ENCODE measurements at places on chromosomes 3 and 15. TPM values are rescaled to one million over a fixed set of nuclear protein-coding genes. Genes with fewer than 3 reads are reported as not detected.

DNA sequence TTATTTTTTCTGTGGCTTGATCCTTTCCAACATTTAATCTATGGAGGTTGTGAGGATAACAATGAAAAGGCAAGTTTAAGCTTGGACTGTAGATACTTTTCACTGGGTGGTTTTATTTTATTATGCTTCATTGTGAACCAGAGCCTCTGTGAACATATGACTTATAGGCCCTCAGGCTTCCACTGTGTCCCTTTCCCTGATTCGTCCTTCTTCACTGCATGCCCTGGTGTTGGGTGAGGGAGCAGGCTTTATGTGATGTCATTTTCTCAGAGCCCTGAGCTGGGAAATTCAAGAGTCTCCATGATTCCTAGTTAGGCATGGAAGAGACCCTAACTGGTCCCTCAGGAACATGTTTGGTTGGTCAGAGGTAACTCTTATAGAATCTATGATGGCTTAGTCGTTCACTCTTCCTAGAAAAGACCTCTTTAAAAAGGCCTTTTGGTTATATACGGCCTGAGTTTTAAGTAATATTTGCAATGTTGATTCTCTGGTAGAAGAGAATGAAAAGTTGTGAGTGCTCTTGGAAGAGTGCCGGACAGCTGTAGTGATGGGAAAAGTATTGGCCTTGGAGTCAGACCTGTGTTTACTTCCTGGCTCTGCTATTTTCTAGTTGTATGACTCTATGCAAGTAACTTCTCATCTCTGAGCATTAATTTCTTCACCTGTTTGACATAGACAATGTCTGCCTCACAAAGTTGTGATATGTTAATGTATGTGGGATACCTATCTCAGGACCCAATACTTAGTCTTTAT, 168.4 kb downstream of the LPP start:
- peak; percentile 49 for DNase-seq

- DNase-seq, result no peak
These were observed 5.3 kb downstream of the IGF1R start for GRCh38 chr15:98653686-98654085.

DNA sequence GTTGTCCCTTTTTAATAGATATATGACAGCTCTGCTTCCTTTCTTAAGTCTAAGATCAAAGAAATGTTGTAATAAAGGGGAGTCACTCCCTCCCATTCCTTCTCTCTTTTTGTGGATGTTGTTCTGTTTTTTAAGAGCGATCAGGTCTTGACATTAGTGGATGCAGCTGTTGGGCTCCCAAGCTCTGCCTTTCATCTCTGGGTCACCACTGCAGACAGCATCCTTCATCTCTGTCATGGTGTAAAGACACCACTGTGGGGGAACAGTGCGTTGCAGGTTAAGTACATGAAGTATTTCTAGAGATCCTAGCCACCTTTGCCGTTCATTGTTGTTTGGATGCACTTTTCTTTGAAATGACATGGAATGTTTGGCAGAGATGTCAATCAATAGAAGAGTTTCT, 17.7 kb downstream of the FNDC3B start:
- DNase-seq, result no peak

- peak; percentile 14 for DNase-seq
These were observed 29.3 kb downstream of the RFTN1 start for GRCh38 chr3:16484216-16484615.

- no peak for DNase-seq
These were observed 16.2 kb downstream of the ATP11B start for GRCh38 chr3:182809531-182809930.

GRCh38 chr15:65264863-65265430, 21.7 kb downstream of the PARP16 start:
- DNase-seq, result no peak

The MME gene
- polyA plus RNA-seq, result 13.8 TPM

GRCh38 chr3:42153039-42153438, 61.9 kb downstream of the TRAK1 start:
- DNase-seq, result no peak

GRCh38 chr3:133330065-133330464, 69.8 kb upstream of the BFSP2 start:
- DNase-seq, result peak; percentile 47

The LRRC31 gene
- polyA plus RNA-seq, result not detected

DNA sequence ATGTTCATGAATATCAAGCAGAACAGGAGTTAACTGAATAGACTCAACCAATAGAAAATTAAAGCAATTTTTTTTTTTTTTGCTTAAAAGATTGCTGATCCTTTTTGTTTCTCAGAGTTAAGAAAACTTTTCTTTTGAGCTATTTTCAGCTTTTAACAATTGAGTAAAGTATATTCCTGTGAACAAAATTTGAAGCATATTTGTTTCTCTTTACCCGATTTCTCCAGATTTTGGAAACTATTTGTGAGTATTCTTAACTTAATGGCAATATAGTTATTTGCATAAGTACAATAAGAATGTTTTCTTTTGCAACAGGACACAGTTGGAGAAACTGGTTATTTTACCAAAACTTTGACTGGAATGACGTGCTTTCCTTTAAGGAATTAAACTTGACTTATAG, 53.4 kb upstream of the C15orf39 start:
- no peak for DNase-seq

- no peak for DNase-seq
These were observed 37.7 kb upstream of the TRAK1 start for GRCh38 chr3:42053476-42053875.

- DNase-seq, result no peak
These were observed 83.8 kb upstream of the DPH6 start for GRCh38 chr15:35629766-35630165.

GRCh38 chr3:160140756-160141155, 84.5 kb upstream of the C3orf80 start:
- no peak for DNase-seq

GRCh38 chr3:171976526-171976925, 62.9 kb upstream of the FNDC3B start:
- no peak for DNase-seq

The PCSK6 gene
- polyA plus RNA-seq, result not detected

The RHOV gene
- polyA plus RNA-seq, result 0.38 TPM

DNA sequence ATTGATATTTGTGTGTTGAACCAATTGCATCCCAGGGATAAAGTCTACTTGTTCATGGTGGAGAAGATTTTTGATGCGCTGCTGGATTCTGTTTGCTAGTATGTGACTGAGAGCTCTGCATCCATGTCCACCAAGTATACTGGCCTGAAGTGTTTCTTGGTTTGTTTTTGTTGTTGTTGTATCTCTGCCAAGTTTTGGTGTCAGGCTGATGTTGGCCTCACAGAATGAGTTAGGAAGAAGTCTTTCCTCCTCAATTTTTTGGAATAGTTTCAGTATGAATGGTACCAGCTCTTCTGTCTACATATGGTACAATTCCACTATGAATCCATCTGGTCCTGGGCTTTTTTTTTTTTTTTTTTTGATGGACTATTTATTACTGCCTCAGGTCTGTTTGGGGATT, 50.9 kb upstream of the OSTN start:
- no peak for DNase-seq

- DNase-seq, result peak; percentile 70
These were observed 39.7 kb downstream of the NPTN start for GRCh38 chr15:73593304-73594074.

- no peak for DNase-seq
These were observed 699.1 kb downstream of the NAALADL2 start for GRCh38 chr3:175558261-175558660.

The IGDCC3 gene
- 2.9 TPM for polyA plus RNA-seq

The ADGRG7 gene
- polyA plus RNA-seq, result 6.7 TPM

The C3orf52 gene
- polyA plus RNA-seq, result 6.2 TPM

The P2RY1 gene
- 10.5 TPM for polyA plus RNA-seq

The LRRC49 gene
- polyA plus RNA-seq, result 4.9 TPM

The EXD1 gene
- polyA plus RNA-seq, result not detected

The ATP13A4 gene
- 8.8 TPM for polyA plus RNA-seq

- DNase-seq, result no peak
These were observed 228.7 kb downstream of the VPS13C start for GRCh38 chr15:61831505-61831921.

GRCh38 chr15:39591896-39592315, 11.0 kb downstream of the THBS1 start:
- DNase-seq, result no peak

GRCh38 chr3:132038198-132038825, 3.5 kb upstream of the CPNE4 start:
- no peak for DNase-seq

DNA sequence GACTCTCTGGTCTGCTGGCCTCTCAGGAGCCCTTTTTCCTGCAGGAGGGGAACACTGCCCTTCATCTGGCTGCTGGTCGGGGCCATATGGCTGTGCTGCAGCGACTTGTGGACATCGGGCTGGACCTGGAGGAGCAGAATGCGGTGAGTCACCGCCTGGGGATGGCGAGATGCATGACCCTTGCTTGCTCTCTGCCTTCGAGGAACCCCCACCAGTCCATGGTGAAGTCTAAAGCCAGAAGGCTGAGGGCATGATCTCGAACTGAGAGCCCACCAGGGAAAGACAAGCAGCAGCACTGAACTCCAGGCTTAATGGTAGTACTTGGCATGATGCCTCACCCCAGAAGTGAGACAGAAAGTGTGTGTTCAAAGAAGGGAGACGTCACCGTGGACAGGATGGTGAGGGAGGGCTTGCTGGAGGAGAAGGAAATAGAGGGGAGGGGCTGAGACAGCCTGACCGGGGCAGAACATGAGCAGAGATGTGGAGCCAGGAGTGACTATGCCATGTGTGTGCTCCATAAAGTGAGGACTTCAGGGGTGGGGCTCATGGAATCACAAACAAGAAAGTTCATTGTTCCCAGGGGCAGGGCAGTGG, 19.2 kb downstream of the ANKDD1A start:
- DNase-seq, result no peak

DNA sequence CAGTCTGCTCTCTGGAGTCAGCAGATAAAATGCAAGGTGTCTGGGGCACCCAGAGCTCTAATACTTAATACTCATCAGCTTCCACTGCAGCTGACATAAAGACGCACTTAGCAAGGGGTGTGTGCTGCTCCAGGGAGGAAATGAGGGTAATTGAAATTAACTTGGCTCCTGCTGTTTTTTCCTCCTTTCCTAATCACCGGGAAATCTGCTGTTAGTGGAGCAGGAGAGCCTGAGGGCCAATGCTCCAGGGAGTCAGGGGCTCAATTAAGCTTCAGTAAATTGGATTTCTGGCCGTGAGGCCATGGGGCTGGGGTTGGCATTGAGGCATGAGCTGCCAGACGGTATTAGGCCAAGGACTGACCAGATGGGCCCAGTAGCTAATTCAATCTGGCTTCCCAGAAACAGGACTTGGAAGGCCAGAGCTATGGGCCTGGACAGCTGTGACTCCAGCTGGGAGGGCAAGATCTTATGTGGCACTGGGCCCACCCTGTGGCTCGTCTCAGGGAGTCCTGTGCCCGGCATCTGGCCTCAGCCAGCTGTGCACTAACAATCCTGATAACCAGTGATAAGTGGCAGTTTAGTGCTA, 30.7 kb upstream of the CHRNB4 start:
- DNase-seq, result peak; percentile 25

- no peak for DNase-seq
These were observed 56.1 kb upstream of the PLXNA1 start for GRCh38 chr3:126926684-126927400.

DNA sequence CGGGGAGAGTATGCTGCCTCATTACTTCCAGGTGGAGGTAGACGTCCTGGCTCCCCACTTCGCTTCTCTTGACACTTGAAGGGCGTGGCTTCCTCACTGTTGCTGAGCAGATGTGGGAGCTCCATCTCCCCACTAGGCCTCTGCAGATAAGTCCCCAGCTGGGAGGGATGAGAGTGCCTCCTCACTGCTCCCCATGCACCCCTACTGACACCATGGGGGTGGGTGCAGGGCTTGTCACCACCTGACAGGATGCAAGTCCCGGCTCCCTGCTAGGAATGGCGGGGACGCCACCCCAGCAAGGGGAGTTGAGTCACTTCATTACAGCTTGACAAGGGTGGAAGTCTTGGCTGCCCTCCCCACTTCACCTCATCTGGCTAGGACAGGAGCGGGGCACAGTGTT, 36.8 kb upstream of the ATG7 start:
- DNase-seq, result no peak

The BNC1 gene
- 1.5 TPM for polyA plus RNA-seq

- DNase-seq, result no peak
These were observed 19.0 kb upstream of the C15orf61 start for GRCh38 chr15:67501836-67502461.

DNA sequence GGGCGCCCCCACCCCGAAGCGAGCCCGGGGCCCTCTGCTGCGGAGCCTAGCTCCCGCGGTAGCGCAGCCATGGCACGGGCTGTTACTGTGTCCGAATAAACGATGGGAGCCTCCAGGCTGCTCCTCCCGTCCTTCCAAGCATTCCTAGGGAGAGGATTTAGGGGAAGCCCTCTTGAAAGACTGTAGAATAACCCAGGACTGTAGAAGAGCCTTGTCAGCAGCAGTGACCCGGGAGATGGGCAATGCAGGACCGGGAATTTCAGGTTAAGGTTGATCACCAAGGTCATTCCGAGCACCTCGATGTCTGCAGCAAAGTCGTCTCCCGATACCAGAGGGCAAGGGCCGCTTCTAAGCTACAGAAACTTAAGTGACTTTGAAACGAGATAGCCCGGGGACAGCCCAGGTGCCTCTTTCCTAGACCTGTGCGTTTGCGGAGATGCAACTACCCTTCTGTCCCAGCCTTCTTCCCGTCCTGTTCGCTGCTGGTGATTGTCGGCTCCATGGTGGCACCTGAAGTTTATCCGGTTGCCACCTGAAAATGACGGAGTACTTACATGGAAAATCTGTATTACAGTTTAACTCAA, 753 bp upstream of the MYO5A start:
- DNase-seq, result peak; percentile 7

DNA sequence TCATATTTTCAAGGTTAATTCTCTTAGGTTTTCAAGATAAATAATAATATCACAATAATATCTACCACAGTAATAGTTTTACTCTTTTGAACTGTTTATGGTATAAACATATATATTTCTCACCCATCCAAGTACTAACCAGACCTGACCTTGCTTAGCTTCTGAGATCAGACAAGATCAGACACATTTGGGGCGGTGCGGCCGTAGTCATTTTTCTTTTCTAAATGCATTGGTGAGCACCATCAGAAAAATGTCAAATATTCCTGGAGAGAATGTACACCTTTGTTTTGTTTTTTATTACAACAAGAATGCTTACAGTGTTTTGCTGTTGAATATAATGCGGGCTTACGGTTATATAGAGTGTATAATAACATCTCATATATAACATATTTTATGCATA, 267.8 kb downstream of the ADAMTS17 start:
- no peak for DNase-seq

DNA sequence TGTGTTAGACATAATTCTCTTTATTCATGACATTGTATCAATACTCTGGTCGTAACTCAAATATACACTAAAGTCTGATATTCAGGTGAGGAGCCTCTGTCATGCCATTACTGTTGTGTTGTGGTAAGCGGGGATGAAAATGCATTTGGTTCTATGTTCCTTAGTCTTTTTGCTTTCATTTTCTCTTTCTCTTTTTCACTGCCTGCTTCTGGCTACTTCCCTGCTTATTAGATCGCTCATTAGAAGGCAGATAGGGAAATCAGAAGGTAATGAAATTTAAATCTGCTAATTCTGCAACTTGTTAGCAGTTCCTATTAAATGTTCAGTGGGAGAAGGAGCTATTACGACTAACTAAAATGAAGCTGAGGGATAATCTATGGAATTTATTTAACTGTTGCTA, 345.0 kb downstream of the GRM7 start:
- DNase-seq, result no peak

The GOLGA8Q gene
- 11.5 TPM for polyA plus RNA-seq
